Stimulated activated CD8-positive, alpha-beta memory T cell treated with anti-CD3 and anti-CD28 coated beads, Interleukin-15, amount 100 ng/mL, for 4 hours (primary cell): ENCODE measurements at places on chromosomes 1 and 21.
A peak's percentile ranks its signal among the peaks of the same experiment; 100 is the strongest.

DNA sequence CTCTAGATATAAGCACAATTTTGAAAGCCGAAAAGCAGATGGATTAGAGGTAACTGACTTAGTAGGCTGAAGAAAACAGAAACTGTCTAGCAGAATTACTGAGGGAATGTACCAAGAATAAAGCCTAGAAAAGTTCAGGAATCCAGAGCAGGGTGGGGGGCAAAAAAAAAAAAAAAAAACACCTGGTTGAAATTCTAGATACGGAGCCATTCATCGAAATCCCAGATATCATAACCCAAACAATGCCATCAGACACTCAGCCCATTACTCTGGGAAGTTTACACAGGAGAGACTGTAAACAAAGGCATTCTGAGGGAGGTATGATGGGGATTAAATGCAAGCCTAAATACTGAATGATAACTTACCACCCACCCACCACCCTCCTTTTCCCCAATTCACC lies 45.6 kb downstream of the ENAH start:
- DNase-seq = no peak

- no peak for DNase-seq
These were observed 1.7 kb downstream of the TRABD2B start for GRCh38 chr1:47995306-47996050.

DNA sequence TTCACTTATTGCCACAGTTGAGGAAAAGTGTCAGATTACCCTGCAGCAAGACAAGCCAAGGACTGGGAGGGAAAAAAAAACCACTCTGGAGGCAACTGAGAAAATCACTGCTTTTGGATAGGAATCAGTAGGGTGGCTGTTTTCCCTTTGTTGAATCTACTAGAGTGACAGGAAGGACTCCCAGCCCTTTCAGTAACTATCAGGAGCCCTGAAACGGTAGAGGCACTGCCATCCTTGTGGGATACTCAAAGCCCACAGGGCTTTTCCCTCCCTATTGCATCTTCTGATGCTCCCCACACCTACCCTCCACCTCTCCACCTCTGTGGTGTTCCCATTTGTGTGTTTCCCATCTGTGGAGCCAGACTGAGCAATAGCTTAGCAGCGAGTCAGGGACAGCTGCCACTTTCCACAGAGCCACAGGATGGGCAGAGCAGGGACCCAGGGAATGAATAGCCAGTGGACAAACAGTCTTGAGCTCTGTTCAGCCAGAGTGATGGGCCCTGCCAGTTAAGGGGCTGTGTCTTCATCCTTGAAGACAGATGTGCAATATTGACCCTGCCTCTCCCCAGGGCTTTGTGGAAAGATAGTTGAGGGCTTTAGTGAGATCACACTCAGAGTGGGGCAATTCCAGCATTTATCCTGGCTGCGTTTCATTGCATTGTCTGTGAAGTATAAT lies 13.9 kb downstream of the UBIAD1 start:
- no peak for DNase-seq

- DNase-seq = no peak
These were observed 23.8 kb downstream of the IGFN1 start for GRCh38 chr1:201214461-201214860.

- DNase-seq = no peak
These were observed 229.4 kb downstream of the PTPRU start for GRCh38 chr1:29465755-29466154.

DNA sequence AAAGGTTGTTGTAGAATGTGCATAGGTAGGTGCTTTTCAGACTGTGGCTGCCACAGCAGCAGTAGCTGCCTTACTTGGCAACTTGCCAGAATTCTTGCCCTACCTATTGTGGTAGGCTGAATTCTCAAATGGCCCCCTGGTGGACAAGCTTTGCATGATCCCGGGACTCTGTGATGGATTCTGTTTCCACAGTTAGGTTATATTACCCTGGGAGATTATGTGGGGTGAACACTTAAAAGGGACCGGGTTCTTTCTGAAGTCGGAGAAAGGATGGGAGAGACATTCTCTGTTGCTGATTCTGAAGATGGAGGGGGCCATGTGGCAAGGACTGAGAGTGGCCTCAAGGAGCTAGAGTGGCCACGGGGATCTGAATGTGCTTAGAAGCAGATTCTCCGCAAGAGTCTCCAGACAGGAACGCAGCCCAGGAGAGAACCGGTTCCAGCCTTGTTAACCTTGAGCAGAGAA lies 32.1 kb upstream of the KCNE1 start:
- DNase-seq = no peak

DNA sequence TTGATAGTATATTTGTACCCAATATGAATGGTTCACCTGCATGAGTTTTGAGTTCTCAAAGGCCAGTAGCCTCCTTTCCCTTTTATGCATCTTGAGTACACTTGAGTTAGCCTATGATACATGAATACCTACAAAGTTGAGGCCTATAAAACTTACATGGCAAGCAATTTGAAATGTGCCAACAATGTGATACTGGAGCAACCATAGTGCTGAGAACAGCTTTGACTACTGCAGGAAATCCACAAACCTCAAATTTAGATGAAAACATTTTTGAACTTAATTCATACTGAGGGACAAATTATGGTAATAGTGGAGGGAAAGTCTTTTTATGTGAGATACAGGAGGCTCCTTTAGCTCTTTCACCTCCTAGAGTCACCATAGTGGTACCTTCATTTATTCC lies 37.4 kb downstream of the LEPR start:
- DNase-seq = no peak

DNA sequence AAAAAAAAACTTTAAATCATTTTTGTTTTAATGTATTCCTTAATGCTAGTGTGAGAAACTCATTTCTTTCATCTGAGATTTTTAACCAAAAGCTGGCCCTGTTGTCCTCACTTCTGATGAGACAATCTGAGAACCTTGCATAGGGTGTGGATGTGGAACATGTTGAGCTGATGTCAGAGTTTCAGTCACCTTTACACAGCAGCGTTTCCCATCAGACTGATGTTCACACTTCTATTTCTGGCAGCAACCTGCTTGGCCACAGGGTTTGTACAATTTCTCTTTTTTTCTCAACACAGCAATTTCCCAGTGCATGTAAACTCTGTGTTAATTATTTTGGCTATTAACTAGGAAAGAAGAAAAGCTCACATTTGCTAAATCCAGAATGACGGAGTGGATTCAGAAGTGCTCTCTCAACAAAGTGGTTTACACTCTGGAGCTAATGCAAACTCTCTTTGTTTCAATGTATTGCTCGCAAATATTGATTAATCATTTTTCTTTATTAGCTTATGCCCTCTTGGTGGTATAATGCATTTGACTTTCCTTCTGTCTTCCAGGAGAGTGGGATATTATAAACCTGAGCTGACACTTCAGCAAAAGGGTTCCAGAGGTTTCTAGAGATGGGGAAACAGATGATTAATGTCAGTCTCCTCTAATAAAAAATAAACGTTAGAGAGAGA lies 70.5 kb upstream of the HSPA13 start:
- no peak for DNase-seq

GRCh38 chr1:244346972-244347618 lies 104.6 kb downstream of the ADSS2 start:
- no peak for DNase-seq

- DNase-seq = no peak
These were observed 34.1 kb downstream of the SOAT1 start for GRCh38 chr1:179327679-179328078.

- peak; percentile 14 for DNase-seq
These were observed 38.2 kb upstream of the H6PD start for GRCh38 chr1:9196129-9197040.

GRCh38 chr1:210132582-210132981 lies 100.0 kb upstream of the SERTAD4 start:
- no peak for DNase-seq

- DNase-seq = no peak
These were observed 213.0 kb upstream of the CACYBP start for GRCh38 chr1:174786760-174787159.

DNA sequence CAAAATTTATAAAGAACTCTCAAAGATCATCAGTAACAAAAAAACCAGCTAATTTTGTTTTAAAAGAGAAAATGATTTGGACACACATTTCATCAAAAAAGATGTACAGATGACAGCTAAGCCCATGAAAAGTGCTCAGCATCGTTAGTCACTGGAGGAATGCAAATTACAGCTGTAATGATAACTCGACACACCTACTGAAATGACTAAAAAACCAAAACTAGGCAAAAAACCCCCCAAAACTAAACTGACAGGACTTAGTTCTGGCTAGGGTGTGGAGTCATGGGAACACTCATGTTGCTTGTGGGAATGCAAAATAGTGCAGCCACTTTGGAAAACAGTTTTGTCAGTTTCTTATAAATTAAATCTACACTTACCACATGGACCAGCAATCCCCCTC lies 59.5 kb downstream of the CNIH3 start:
- no peak for DNase-seq

DNA sequence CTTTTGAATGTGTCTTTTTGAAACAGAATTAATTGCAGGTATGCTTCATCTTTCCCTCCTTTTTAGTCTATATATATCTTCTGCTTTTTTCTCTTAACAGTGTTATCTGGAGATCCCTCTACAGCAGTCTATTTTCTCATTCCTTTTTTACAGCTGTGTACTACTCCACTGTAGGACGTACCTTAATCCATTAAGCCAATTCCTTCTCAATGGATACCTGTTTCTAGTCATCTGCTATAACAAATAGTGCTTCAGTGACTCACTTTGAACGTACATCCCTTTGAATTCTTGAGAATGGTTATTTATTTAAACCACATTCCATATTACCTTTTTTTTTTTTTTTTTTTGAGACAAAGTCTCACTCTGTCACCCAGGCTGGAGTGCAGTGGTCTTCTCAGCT lies 15.6 kb downstream of the PCNX2 start:
- no peak for DNase-seq

- DNase-seq = no peak
These were observed 6.5 kb upstream of the CELA2B start for GRCh38 chr1:15469361-15469760.

DNA sequence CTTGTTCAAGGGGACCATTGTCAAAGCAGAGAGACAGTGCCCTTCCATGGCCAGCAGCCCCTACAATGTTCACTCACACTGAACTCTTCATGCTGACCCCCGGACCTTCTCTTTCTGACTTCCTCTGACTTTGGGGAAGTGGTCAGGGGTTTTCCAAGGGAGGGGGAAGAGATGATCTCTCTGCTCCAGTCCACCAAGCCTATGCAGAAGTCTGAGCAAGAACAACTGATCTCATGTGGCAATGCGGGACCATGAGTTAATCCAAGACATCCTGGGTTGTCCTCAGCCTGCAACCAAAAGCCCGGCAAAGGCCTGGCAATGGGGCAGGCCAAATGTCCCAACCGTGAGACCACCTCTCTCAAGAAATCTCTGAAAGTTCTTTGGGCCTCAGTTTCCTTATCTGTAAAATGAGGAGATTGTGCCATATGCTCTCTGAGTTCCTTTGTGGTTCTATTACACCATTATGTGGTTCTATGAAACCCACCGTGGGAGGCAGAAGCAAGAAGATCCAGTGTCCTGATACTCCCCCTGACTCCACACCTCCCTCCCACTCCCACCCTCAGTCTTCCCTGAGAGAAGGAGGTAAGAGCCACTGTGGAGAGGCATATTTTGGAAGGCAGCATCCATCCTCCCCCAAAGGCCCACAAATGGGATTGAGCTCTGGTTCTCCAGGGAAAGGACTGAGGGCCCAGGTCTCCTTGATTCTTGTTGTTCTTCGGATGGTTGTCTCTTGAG lies 11.8 kb upstream of the ARHGEF2 start:
- DNase-seq = no peak

DNA sequence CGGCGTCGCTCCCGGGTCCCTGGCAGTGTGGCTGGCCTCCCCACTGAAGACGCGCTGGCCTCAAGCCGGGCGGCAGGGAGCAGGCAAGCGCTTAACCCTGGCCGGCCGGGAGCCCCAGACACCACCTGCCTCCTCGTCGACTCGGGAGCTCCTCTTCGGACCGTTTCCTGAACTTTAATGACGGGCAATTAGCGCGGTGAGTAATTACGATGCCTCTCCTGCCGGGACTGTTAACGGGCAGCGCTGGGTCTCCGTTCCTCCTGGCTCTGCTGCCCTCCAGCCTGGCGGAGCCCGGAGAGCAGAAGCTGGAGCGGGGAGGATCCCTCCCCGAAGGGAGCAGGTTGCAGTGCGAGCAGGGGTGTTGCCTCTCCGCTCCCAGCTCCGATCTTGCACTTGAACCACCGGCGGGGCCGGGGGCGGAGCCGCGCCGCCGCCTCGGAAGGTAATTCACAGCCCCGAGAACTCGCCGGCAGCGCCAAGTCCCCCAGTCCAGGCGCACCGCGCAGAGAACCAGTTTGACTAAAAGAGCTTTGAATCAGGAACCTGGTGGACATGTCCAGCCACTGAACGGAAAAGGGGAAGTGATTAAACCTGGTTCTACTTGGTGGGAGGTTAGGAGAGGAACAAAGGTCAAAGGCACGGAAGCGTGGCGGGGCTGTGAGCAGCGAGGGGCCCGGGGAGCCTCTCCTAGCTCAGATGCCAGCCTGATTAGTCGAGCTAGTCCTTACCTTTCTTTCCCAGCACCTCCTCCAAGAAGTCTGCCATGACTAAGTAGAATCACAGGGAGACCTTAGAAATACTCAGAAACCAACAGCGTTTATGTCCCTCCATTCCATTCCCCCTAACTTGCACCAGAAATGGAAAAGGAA lies 18.3 kb upstream of the PLEKHA6 start:
- no peak for DNase-seq

- no peak for DNase-seq
These were observed 8.8 kb upstream of the PPIE start for GRCh38 chr1:39729842-39730241.

- no peak for DNase-seq
These were observed 54.1 kb downstream of the PALMD start for GRCh38 chr1:99700020-99700419.

DNA sequence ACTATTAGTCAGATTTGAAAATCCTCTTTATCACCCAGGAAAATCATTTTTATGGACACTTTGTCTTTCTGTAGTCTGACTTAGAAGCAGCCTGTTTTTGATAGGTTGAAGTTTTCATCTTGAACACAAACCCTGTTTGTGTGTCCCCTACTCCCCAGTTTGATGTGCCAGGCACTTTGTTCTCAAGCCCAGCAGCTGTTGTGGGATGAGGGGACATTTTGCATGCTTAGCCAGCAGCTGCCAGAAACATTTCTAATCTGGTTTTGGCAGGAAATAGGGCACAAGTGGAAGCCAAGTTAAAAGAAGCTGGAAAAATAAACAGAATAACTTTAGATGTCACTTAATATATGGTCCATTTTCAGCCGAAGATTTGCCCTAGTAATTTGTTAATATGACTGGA lies 29.9 kb downstream of the ACTN2 start:
- no peak for DNase-seq

DNA sequence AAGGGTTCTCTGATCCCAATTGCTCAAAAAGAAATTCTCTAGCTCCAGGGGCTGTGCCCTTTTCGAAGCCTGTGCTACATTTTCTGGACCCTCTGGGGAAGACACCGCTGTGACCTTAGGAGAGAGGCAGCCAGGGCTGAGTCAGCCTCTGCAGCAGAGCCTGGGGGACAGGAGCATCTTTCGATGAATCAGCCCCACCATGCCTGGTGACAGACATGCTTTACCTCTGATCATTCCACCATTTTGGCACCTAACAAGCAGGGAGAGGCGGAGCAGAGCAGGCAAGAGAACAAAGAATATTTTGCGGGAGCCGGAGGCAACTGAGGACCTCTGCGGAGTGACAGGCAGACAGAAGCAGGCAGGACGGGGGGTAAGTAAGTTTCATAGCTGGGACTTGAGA lies 84.9 kb downstream of the VWA5B1 start:
- no peak for DNase-seq
